ENCODE measurements at places on chromosomes 3 and 15.

DNA sequence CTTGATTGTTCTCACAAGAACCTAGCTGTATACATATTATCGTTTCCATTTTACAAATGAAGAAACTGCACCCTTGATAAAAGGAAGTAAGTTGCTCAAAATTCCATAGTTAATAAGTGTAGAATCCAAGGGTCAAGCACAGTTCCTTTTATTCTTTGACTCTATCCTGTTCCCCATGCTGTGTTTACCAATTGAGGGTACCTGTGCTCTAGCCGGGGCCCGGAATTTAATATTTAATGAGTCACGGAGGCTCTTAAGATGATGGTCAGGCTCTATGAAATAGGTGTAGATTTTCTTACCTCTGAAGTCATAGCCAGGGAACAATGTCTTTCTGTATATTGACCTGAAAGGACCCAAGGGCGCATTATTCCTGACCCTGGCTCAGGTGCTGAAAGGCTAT lies 65.2 kb downstream of the LPP start:
- DNase-seq = no peak

DNA sequence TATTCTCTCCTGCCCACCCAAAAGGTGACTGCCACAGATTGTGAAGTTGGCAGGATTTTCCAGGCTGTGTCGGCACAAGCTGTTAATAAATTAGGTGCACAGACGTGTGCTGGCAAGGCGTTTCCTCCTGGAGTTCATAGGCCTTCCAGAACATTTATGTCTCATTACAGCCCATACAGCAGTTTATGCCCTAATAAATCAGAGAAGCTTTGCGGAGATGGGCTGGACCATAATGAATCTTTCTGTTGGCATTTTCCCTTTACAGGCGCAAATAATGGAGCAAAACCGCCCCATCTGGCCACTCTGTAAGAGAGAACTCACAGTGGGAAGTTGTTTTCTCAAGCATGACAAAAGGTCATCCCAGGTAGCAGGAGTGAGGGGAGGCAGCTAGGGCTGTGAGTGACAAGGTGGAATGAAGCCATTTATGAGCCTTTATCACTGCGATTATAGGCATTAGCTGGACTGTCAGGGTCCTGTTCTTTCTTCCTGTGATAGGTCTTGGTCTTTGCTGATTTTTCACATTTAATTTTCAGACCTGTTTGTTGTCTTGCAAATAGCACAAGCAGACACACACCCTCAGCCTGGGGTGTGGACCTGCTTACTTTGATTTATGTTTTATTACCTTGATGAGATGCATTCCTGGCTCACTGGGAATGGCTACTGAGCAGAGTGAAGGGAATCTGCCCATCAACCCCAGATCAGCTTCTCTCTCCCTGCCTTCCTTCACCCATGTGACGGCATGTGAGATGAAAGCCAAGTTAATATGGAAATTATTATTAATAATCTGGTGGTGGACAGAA lies 257.5 kb downstream of the LRTM1 start:
- DNase-seq = no peak

- no peak for DNase-seq
Observed at GRCh38 chr3:146682171-146682570, 77.0 kb upstream of the PLSCR5 start.

DNA sequence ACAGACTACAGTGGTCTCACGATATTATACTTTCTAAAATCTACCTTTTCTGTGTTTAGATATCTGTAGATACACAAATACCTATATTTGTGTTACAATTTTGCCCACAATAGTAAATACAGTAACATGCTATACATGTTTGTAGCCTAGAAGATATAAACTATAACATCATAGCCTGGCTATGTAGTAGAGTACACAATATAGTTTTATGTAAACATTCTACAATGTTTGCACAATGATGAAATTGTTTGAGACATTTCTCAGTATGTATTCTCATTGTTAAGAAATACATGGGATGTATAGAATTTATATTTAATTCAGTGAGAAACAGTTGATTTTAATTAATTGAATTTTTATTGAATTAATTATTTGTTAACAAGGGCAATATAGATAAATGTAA lies 1367.0 kb downstream of the OTOL1 start:
- no peak for DNase-seq

DNA sequence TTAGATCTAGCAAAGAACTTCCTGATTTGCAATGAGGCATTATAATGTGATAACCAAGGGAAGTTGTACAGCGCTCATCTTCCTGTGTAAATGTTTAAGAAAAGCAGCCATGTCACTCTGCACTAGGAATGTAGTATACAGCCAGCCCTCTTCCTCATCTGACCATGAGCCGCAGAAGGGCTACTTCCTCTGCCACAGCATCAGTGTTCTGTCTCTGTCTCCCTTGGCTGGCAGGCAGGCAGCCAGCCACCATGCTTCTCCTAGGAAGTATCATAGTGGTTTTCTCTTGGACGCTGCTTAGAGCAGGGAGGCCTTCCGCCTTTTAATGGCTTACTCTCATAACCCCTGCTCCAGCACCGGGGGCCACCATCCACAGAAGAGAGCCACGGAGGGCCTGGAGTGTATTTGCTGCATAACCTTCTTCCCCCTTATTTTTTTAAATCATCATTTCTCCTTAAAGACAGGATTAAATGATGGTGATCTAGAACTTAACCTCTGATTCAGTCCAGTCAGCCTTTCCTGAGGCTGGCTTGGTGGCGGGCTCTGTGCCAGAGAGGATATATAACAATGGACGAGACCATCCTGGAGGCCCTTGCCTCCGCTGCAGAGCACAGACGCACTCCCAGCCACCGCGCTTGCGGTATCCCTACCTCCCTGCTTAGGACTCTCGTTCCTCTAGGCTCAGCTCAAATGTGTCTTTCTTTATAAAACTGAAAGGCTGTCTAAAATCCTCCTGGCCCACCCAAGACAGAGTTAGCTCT lies 57.3 kb upstream of the PLXNA1 start:
- DNase-seq = no peak

DNA sequence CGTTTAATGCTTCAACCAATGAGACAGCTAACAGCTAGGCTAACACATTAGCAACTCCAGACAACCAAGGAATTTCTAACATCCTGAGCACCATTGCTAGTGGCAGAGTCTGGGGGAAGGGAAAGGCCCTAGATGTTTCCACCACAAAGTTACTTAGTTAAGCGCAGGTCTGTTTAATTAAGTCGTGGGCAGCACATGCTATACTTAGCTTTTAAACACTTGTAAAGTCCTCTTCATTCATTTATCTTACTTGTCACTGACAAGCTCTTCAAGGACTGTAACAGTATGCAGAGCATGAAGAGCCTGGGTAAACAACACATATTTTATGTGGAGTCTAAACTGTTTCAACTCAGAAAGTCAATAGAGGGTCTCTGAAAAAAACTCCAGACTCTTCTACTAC lies 221.1 kb upstream of the WNT5A start:
- no peak for DNase-seq

GRCh38 chr3:31652296-31652695 lies 119.6 kb downstream of the STT3B start:
- DNase-seq = no peak

GRCh38 chr3:188198001-188198400 lies 44.0 kb downstream of the LPP start:
- DNase-seq = no peak

Data from cortex of kidney (tissue), 1 donor.